ENCODE measurements at places on chromosomes 12 and 14.

GRCh38 chr12:73769337-73769736, 768.3 kb upstream of the ATXN7L3B start:
- H3K36me3 ChIP-seq: no peaks in the 10 kb centered on the region
- no peaks in the 10 kb centered on the region for H3K4me1 ChIP-seq
- no peak for DNase-seq
- H3K27me3 ChIP-seq: no peaks in the 10 kb centered on the region

DNA sequence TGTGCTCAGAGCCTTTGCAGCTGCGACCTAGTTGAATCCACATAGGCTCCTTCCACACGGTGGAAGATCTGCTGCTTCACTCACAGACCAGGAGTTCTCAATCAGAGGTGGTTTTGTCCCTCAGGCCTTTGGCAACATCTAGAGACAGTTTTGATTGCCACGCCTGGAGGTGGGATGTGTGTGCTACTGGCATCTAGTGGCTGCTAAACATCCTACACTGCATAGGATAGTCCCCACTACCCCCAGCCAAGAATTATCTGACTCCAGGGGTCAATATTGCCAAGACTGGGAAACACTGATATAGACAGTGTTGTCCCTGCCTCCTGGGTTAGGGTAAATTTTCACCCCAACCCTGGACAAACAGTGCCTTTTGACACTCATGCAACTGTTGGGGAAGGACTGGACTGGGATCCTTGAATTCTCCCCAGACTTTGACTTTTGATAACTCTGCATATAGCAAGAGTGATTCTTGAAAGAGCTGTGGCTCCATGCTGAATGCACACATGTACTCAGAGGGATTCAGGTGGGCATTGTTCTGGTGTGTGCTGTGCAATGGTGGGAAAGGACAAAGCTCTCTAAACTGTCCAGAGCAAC, 39.8 kb downstream of the BAZ2A start:
- DNase-seq: peak; percentile 37
- H3K36me3 ChIP-seq: no peaks in the 10 kb centered on the region
- no peak overlapping the region for H3K4me3 ChIP-seq

GRCh38 chr12:92513231-92513730, 189.5 kb upstream of the PLEKHG7 start:
- H3K27me3 ChIP-seq: no peaks in the 10 kb centered on the region
- H3K36me3 ChIP-seq: no peaks in the 10 kb centered on the region
- H3K4me1 ChIP-seq: peaks cover 33% of the 10 kb centered on the region
- no peak overlapping the region for H3K27ac ChIP-seq
- DNase-seq: no peak

- peaks cover 70% of the 10 kb centered on the region for H3K27me3 ChIP-seq
- H3K4me3 ChIP-seq: peak within 1 kb of the TSS; percentile 51
- no peaks in the 10 kb centered on the region for H3K36me3 ChIP-seq
- H3K27ac ChIP-seq: no peak within 1 kb of the TSS
Observed at GRCh38 chr12:106138633-106139421, at the start of gene NUAK1. Gene NUAK1 (minus strand): TSS chr12:106138954. CDS start chr12:106138653, 301 bp downstream.

DNA sequence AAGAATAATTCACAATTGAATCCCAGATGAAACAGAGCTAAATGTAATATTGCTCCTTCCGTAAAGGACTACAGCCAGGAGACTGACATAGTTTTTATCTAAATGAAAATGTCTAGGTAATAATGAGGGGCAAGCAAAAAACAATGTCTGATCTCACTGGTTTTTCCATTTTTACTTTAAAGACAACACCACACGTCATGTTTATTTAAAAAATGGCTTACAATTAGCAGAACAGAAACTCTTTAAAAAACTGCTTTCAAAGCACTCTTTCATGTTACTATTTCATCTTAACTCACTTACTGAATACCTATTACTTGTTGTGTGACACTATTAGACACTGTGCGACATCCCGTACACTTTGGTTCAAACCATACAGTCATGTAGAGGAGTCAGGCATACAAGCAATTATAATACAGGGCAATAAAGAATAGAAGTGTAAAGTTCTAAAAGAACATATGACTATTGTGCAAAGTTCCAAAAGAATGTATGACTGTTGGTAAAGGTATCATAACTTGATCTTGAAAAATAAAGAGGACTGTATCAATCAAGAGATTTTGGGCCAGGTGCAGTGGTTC, 9.1 kb downstream of the BTBD7 start:
- DNase-seq: no peak
- H3K4me1 ChIP-seq: peaks cover 41% of the 10 kb centered on the region
- H3K4me3 ChIP-seq: no peak overlapping the region

GRCh38 chr14:60095231-60095630, 3.5 kb downstream of the PCNX4 start:
- H3K36me3 ChIP-seq: peaks cover 26% of the 10 kb centered on the region
- H3K4me3 ChIP-seq: no peak overlapping the region
- H3K4me1 ChIP-seq: peaks cover 41% of the 10 kb centered on the region
- H3K27ac ChIP-seq: no peak overlapping the region

DNA sequence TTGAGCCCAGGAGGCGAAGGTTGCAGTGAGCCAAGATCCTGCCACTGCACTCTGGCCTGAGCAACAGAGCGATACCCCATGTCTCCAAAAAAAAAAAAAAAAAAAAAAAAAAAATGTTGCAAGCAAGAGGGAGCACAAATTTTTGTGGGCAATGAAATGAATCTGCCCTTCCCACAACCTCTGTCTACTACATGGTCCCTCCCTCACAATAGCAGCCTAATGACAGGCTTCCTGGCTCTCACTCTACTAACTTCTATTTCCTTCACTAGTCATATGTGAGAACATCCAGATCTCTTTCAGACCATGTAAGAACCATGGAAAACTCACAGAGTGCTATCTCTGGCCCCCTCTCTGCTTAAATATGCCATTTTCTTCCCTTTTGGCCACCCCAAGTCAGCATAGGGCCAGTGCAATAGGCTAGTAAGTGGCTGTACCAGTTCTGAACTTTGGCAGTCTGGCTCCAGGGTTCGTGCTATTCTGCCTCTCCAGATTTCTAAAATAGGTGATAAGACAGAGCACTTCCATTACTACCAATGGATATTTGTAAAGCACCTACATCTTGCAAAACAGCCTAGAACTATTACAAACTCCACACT, 7.1 kb downstream of the OSBPL8 start:
- H3K27ac ChIP-seq: no peak overlapping the region
- H3K4me3 ChIP-seq: no peak overlapping the region
- no peaks in the 10 kb centered on the region for H3K36me3 ChIP-seq
- no peak for DNase-seq

- peaks cover 50% of the 10 kb centered on the region for H3K36me3 ChIP-seq
- H3K27me3 ChIP-seq: no peaks in the 10 kb centered on the region
- H3K27ac ChIP-seq: peak overlapping the region; percentile 78
- H3K4me3 ChIP-seq: no peak overlapping the region
- peaks cover 70% of the 10 kb centered on the region for H3K4me1 ChIP-seq
- peak; percentile 85 for DNase-seq
Observed at GRCh38 chr12:108565976-108566375, 3.6 kb downstream of the ISCU start.

GRCh38 chr12:112321245-112321644, 61.0 kb downstream of the HECTD4 start:
- H3K4me1 ChIP-seq: peaks cover 20% of the 10 kb centered on the region
- no peaks in the 10 kb centered on the region for H3K27me3 ChIP-seq
- H3K4me3 ChIP-seq: no peak overlapping the region
- DNase-seq: no peak
- no peak overlapping the region for H3K27ac ChIP-seq

DNA sequence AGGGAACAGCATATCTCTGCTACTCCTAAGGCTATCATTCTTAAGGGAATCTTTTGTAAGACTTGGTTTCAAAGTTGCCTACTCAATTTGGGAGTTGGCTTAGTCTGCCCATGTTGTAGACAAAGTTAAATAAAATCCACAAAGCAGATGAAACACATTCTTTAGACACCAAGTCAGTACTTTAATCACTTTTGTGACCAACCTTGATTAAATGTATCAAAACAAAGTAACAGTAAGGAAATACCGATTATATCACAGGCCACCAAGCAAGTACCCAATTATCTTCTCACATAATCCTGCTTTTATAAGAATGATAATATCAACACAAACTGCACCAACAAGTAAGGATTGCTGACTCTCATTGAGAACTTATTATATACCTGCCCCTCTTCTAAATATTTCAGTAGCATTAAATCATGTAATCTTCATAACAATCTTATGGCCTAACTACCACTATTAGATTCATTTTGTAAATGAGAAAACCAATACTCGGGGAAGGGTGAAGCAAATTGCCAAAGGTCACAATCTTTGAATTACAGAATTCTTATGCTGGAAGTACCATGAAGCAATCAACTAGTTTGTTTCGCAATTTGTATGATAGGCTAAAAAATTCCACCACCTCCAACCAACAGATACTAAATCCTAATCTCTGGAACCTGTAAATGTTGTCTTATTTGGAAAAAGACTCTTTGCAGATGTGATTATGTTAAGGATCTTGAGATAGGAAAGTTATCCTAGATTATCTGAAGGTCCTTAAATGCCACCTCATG, 12.6 kb upstream of the DIO2 start:
- no peak overlapping the region for H3K4me3 ChIP-seq
- H3K4me1 ChIP-seq: no peaks in the 10 kb centered on the region
- DNase-seq: no peak
- no peak overlapping the region for H3K27ac ChIP-seq
- no peaks in the 10 kb centered on the region for H3K27me3 ChIP-seq

GRCh38 chr14:93343266-93343665, 3.7 kb upstream of the COX8C start:
- no peaks in the 10 kb centered on the region for H3K27me3 ChIP-seq
- peaks cover 1% of the 10 kb centered on the region for H3K36me3 ChIP-seq
- no peak overlapping the region for H3K4me3 ChIP-seq
- no peaks in the 10 kb centered on the region for H3K4me1 ChIP-seq
- DNase-seq: no peak

DNA sequence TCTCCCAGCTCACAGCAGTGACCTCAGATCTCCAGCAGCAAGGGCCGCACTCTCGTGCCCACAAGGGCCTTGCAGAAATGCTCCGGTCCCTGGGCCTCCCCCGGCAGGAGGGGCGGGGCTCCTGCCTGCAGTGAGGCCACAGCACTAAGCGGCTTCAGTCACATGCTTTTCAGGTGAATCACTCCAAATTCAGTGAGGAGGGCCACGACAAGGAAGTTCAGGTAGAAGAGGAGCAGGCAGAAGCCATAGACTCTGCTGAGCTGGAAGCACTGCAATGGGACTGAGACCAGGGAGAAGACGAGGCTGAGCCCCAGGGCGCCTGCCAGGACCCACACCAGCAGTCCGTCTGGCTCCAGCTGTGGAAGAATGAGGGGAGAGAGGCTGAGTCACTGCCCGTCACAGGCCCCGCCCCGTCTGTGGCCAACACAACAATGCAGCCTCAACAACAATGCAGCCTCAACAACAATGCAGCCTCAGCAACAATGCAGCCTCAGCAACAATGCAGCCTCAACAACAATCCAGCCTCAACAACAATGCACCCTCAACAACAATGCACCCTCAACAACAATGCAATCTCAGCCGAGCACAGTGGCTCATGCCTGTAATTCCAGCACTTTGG, 35.2 kb downstream of the SLC8B1 start:
- DNase-seq: no peak
- H3K27me3 ChIP-seq: no peaks in the 10 kb centered on the region
- H3K27ac ChIP-seq: no peak overlapping the region

DNA sequence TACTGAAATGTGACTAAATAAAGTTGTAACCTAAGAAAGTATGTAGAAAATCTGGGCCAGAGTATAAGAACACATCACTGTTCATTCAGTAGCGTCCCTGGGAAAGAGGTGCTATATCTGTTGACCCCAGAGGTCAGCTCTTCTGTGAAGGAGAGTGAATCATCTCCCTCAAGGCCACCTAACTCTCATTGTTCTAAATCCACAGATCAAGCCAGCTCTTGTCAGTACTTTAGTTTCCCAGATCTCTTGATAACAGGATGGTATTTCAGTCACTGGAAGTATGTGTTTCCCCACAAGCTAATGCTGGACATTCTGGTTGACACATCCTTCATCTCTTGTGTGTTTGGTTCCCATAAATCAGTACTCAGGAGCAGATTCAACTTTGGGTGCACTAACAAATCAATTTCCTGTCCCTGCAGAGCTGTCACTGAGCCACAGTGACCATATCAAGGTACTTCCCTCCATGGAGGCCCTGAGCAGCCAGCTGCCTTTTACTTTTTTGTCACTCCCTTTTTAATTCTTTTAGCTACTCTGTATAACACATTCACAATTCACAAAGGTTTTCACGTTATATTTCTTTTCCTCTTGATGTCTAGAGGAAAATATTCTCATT, 7.8 kb downstream of the KRT1 start:
- no peak overlapping the region for H3K4me3 ChIP-seq
- H3K36me3 ChIP-seq: no peaks in the 10 kb centered on the region
- no peak overlapping the region for H3K27ac ChIP-seq
- H3K27me3 ChIP-seq: no peaks in the 10 kb centered on the region
- no peak for DNase-seq

GRCh38 chr12:10861366-10861765, 12.1 kb upstream of the PRR4 start:
- DNase-seq: no peak
- no peaks in the 10 kb centered on the region for H3K27me3 ChIP-seq
- no peak overlapping the region for H3K4me3 ChIP-seq
- H3K27ac ChIP-seq: no peak overlapping the region
